SK-N-SH (cell line): ENCODE measurements at places on chromosomes 7 and 10. TPM values are rescaled to one million over a fixed set of nuclear protein-coding genes. Genes with fewer than 3 reads are reported as not detected.

The RGR gene
- polyA plus RNA-seq, result not detected in 2 replicates

The BCCIP gene
- polyA plus RNA-seq, result 28.0 and 34.2 TPM in 2 replicates

The CPA4 gene
- polyA plus RNA-seq, result 176 and 243 TPM in 2 replicates

DNA sequence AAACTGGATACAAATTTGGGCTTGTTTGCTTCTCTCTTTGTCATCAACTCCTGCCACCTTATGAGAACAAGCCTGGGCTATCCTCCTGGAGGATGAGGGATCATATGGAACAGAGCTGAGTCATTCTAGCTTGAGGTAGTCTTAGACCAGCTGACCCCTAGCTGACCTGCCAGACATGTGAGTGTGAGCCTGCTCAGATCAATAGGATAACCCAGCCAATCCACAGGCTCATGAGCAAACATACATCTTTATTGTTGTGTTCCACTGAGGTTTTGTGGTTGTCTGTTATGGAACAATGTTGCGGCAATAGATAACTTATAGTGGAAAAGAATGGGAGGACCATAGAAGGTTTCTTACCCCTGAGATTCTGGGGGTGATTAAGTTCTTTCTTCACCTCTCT, 54.5 kb upstream of the FAM180A start:
- H3K27ac ChIP-seq, result no peak overlapping the region
- peaks cover 9% of the 10 kb centered on the region; the same call in 1 of the 2 replicates for H3K4me1 ChIP-seq
- H3K27me3 ChIP-seq, result no peaks in the 10 kb centered on the region

GRCh38 chr7:147861058-147861716, 729.4 kb upstream of the C7orf33 start:
- no peaks in the 10 kb centered on the region for H3K27me3 ChIP-seq
- H3K36me3 ChIP-seq, result no peaks in the 10 kb centered on the region
- no peak overlapping the region for H3K27ac ChIP-seq

DNA sequence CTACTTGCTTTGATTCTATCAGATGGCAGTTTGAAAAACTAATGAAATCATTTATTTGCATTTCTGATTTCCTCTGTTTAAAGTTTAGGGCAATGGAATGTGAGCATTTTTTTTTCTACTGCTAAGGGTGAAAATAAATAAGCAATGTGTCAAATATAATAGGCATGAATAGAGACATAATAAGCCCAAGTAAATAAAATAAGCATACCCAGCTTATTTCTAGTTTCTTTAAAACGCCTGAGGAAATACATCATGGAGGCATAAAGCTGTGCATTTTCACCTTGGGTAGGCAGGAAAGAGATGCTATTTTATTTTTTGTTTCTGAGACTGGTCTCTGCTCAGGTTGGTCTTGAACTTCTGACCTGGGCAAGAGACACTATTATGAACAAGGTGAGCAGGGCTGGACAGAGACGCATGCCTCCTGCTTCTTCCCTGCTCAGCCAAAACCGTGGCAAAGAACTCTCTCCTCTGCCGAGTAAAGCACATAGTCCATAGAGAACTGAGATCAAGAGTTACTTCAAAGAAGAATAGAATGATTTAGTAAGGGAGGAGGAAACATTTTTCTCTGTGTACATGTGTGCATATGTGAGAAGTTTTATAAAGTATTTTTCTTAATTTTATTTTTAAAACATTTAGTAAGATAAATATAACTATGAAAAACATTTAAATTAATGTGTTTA, 138.1 kb downstream of the GNAI1 start:
- H3K4me1 ChIP-seq, result peaks cover 8% of the 10 kb centered on the region; the same call in 1 of the 2 replicates
- no peak for DNase-seq
- no peak overlapping the region for H3K4me3 ChIP-seq
- H3K36me3 ChIP-seq, result no peaks in the 10 kb centered on the region
- peak overlapping the region; percentile 40; the same call in 1 of the 2 replicates for H3K27ac ChIP-seq

DNA sequence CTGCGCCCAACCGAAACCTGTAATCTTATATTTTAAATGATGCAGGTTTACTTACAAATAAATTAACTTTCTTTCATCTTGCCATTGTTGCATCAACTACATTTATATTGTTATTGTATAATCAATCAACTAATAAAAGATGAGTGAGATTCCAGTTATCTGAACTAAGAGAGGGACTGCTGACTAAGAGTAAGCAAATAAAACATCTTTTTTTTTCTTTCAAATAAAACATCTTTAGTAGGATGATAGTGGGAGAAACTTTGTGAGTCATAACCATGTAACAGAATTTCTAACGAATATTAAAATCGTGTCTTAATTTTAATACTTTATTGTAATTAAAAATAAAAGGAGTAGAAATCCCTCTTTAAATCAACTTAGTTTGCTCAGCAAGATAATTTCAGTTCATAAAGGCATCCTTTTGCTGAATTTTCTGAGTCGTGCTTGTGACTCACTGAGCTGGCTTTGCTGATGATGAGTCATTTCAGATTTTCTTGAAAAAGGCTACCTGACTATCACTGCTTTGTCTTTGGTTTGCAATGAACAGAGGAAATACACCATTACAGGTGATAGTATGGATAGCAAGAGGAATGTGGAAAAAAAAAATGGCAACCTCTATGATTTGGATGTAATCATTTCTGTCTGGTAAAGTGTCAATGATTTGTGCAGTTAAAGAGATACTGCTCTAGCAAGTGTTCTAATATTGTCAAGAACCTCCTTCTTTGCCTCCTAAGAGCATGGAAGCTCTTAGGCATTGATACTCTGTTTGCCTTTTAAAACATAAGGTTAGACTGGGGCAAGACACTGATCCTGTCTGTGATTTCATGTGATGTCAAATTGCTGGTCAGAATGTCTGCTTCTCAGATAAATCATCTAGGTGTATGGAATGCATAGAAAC, 119.5 kb downstream of the GPR158 start:
- H3K4me1 ChIP-seq, result no peaks in the 10 kb centered on the region
- H3K36me3 ChIP-seq, result no peaks in the 10 kb centered on the region
- no peaks in the 10 kb centered on the region for H3K27me3 ChIP-seq
- H3K4me3 ChIP-seq, result no peak overlapping the region

DNA sequence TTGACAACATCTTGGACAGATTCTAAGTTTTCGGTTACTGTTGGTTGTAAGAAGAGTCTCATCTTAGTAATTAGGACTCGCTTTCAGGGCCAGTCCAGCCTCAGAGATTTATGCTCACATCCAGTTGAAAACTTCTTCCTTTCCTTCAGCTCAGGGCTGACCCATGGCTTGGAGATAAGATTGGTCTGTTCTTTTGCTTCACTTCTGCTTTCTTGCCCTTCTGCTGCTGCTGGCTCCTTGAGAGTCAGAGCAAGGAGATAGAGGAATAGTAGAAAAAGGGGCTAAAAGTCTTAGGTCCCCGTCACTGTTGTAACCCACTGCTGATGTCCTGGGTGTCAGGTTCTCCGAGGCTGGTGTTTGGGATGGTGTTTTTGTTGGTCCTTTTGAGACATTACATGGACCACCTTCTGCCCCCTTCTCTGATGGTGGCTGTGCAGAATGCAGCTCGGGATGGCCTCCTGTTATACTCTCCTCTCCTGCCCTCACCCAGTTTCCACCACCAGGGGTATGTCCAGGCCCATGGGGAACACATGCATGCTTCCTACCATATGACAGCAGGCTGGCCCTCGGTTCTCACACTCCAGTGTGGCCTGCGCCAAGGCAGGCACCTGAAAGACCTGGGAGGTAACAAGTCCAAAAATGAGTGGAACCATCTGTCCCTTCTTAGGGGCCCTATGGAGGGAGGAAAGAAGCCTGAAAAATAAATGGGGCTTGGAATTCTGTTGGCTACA, 67.8 kb upstream of the PCBD1 start:
- no peaks in the 10 kb centered on the region for H3K36me3 ChIP-seq
- H3K4me3 ChIP-seq, result no peak overlapping the region
- peaks cover 21% of the 10 kb centered on the region; the same call in 1 of the 2 replicates for H3K27me3 ChIP-seq
- no peak overlapping the region for H3K27ac ChIP-seq
- DNase-seq, result no peak
- no peaks in the 10 kb centered on the region for H3K4me1 ChIP-seq

DNA sequence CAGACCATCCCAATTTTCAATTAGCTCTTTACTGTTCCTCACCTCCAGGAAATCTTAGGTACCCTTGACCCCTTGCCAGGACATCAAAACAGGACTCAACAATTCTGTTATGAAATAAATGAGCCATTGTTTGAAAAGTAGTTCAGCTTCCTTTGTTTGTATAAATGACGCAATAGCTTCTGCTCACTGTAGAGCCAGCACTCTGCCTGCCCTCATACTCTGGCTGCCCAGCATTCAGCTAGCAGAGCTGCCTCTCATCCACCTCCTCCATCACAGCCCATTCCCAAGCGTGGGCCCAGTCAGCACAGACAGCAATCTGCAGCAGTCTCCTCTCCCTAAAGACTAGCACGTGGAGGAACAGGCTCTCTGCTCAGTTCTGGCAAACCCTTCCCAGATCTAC, 478.6 kb downstream of the GRID1 start:
- H3K4me3 ChIP-seq, result no peak overlapping the region
- H3K4me1 ChIP-seq, result no peaks in the 10 kb centered on the region
- H3K36me3 ChIP-seq, result no peaks in the 10 kb centered on the region

DNA sequence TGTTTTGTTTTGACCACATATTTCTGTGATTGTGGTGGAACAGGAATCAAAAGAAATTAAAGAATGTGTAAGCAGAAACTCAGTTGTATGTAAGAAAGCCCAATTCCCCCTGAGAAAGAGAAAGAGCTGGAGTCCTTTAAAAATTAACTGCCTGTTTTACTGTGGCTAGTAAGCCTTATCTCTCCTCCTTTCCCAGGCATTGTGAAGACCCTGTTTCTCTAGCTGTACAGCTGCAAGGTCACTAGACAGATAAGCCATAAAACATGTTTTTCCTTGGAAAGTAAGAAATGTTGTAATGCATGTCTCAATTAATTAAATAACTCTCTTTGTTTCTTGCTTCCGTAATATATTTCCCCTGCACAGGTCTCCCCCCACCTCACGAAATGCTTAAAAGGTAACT, 53.5 kb downstream of the OR13A1 start:
- no peak overlapping the region for H3K4me3 ChIP-seq
- H3K27me3 ChIP-seq, result no peaks in the 10 kb centered on the region; the same call in 1 of the 2 replicates
- H3K4me1 ChIP-seq, result no peaks in the 10 kb centered on the region
- H3K27ac ChIP-seq, result no peak overlapping the region
- H3K36me3 ChIP-seq, result no peaks in the 10 kb centered on the region

DNA sequence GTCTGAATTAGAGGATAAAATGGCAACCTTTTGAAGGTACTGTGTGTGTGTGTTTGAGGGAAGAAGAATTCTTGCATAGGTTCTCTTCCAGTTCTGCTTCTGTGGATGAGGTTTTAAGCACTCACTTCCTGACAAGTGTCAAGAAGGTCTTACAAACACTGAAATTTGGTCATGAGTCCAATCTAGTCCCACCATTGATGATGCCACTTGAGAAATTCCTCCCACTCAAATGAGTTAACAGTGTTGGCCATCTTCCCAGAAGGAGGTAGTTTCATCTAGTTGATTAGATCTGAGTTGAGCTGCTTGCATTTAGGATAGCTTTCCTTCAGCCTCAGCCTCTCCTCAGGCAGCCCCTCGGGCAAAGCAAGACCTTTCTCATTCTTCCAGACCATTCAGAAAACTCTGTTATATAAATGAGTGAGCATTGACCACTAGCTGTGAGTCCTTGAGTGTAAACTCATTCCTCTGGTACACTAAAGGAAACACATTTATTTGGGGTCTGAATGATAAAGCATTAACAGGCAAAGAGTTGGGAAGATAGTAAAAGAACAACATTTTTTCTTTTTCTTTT, 189.5 kb downstream of the TRIL start:
- no peaks in the 10 kb centered on the region for H3K27me3 ChIP-seq
- no peak overlapping the region for H3K27ac ChIP-seq
- no peaks in the 10 kb centered on the region for H3K36me3 ChIP-seq
- H3K4me3 ChIP-seq, result no peak overlapping the region

GRCh38 chr7:26051021-26051420, 101.0 kb upstream of the NFE2L3 start:
- H3K27ac ChIP-seq, result no peak overlapping the region
- H3K36me3 ChIP-seq, result no peaks in the 10 kb centered on the region
- H3K27me3 ChIP-seq, result no peaks in the 10 kb centered on the region
- no peaks in the 10 kb centered on the region for H3K4me1 ChIP-seq
- DNase-seq, result no peak
- H3K4me3 ChIP-seq, result no peak overlapping the region

GRCh38 chr10:88457660-88458059, 125.5 kb downstream of the RNLS start:
- no peaks in the 10 kb centered on the region for H3K4me1 ChIP-seq
- DNase-seq, result no peak
- no peak overlapping the region for H3K4me3 ChIP-seq
- no peak overlapping the region for H3K27ac ChIP-seq
- H3K36me3 ChIP-seq, result no peaks in the 10 kb centered on the region

DNA sequence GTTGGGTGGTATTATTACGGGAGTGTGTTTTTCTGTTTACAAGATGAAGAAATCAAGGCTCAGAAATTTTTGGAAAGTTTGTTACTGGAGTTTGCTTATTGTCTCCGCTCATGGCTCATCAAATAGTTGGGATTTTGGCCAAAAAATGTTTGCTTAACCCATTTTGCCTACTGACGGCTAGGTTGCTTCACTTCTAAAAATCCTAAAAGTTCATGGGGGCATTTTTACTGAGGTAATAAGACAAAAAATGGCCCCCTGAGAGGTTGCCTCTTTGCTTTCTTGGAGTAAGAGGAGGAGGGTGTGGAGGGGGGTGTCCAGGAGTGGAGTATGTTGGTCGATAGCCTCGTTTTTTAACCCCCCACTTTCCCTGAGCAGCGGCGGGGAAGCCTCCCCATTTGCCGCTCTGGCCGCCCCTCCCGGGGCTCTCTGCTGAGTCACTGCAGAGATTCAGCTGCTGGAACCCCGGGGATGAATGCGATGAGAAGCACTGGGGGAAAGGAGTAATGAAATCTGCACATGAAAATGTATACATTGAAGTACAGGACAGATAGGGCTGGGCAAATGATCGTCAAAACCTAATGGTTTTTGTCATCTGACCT, 1.5 kb downstream of the MEST start:
- DNase-seq, result peak; percentile 21
- H3K27ac ChIP-seq, result no peak overlapping the region
- H3K4me1 ChIP-seq, result peaks cover 5% of the 10 kb centered on the region

DNA sequence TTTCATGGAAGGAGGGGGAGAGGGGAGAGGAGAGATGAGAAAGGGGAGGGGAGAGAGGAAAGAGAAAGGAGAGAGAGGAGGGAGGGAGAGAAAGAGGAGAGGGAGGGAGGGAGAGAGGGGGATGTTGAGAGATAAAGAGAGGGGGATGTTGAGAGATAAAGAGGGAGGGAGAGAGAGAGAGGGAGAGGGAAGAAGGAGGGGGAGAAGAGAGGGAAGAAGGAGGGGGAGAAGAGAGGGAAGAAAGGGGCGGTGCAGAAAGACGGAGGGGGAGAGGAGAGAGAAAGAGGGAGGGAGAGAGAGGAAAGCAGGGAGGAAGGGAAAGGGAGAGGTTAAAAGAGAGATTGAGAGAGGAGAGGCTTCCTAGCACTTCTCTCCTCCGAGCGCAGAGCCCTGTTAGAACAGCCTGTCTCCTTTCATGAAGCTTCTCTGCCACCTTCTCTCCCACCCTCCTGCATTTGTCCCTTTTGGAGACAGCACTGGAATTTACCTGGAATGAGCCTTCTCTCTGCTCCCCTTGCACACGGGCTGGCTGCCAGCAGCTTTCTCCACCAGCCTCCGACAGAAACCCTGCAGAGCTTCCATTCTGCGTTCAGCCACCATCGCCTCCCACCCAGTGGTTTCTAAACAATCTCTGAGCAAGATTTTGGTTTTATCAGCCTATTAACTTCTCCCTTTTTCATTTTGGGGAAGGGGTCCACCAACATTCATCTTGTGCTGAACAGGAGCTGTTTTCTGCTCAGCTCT, 74.0 kb upstream of the CARD11 start:
- H3K36me3 ChIP-seq, result no peaks in the 10 kb centered on the region
- DNase-seq, result no peak
- no peak overlapping the region for H3K27ac ChIP-seq
- no peak overlapping the region for H3K4me3 ChIP-seq
- no peaks in the 10 kb centered on the region for H3K27me3 ChIP-seq

GRCh38 chr7:115724400-115725056, 306.0 kb downstream of the TFEC start:
- no peak overlapping the region for H3K27ac ChIP-seq
- no peaks in the 10 kb centered on the region for H3K27me3 ChIP-seq
- H3K4me1 ChIP-seq, result no peaks in the 10 kb centered on the region
- no peaks in the 10 kb centered on the region for H3K36me3 ChIP-seq
